ENCODE measurements at places on chromosomes 5 and 9.
A peak's percentile ranks its signal among the peaks of the same experiment; 100 is the strongest.

DNA sequence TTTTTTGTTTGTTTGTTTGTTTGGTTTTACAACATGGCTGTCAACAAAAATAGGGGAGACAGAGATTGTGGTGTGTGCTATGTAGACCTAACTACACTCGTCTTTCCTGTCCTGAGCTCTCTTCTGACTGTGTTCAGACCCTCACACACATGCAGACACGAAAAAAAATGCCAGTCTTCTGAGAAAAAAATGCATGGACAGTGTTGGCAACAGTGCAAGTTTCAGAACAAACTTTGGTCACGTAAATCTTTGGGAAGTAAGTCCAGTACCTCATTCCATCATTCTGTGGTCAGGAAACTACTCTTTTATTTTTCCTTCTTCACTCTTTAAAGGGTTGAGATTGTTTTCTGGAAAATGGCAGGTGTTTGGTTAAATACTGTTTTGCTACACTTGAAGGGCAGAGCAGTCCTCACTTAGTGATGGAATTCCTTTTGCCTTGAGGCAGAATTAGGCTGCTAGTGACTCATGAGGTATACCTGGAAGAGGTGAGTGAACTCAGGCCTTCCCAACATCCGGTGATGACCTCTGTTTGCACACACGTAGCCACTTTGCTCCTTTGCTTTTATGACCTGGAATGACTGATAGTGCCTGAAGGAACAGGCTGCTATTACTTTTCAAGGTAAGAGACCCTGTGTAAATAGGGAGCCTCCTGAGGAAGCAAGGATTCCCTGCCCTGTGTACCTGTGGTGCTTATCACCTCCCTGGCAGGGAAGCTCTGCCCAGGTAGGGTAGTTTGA is 81.6 kb upstream of the TNFAIP8 start:
- no peak for ATAC-seq

GRCh38 chr9:121463026-121463807 is 36.4 kb downstream of the GGTA1 start:
- ATAC-seq: no peak

DNA sequence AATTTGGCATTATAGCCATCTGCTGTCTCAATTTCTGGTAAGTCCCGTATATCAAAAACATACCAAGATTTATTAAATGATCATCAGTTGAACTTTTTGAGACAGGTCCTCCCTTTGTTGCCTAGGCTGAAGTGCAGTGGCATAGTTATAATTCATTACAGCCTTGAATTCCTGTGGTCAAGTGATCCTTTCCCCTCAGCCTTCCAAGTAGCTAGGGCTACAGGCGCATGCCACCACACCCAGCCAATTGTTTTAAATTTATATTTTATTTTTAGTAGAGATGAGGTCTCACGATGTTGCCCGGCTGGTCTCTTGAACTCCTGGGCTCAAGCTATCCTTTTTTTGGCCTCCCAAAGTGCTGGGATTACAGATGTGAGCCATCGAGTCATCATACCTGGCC is 418.9 kb downstream of the ARHGEF28 start:
- no peak for ATAC-seq

GRCh38 chr5:69184621-69185020 is 4.8 kb upstream of the CENPH start:
- no peak for ATAC-seq

DNA sequence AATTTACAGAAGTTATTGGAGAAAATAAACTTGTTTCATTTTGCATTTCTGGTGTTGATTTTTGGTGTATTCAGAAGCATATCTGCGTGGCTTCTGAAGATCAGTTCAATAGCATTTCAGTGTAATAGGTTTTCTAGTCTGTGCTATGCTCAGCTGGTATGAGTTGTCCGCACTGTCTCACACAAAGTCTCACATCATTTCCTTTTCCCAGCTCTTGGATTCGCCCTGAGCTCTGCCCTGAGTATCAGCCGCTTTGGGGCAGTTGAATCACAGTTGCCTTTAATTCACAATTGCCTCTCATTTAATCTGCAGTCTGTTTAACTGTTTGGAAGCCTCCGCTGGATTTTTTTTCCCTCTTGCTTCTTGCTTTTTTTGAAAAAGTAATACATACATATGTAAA is 6.4 kb upstream of the TTC23L start:
- ATAC-seq: no peak

- ATAC-seq: no peak
Measured at GRCh38 chr5:161273410-161273809, 273.1 kb downstream of the GABRB2 start.

- no peak for ATAC-seq
Measured at GRCh38 chr9:100167176-100167575, 68.1 kb downstream of the INVS start.

GRCh38 chr9:14993061-14993800 is 83.0 kb upstream of the FREM1 start:
- no peak for ATAC-seq

GRCh38 chr9:84970432-84970831 is 300.9 kb downstream of the NTRK2 start:
- ATAC-seq: no peak

GRCh38 chr5:96537386-96537785 is 104.3 kb upstream of the PCSK1 start:
- no peak for ATAC-seq

DNA sequence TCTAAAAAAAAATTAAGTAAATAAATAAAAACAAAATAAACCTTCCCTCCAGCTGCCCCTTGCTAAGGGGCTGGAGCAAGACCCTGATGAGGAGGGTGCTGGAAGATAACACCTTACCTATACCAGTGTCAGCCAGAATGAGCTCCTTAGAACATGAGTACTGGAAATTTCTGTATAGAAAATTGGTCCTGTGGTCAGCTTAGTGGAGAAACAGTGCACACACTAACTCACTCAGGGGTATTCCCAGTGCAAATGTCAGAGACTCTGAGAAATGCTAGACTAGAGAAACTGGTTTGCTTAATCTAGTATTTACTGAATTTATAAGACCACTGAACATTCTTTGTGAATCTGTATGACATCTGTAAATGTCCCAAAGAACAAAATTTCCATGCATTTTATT is 62.1 kb upstream of the CTXN3 start:
- peak; percentile 55 for ATAC-seq
